Stimulated activated CD8-positive, alpha-beta memory T cell treated with anti-CD3 and anti-CD28 coated beads, Interleukin-2, amount 100 ng/mL, for 48 hours (primary cell): ENCODE measurements at places on chromosomes 6 and 20.

DNA sequence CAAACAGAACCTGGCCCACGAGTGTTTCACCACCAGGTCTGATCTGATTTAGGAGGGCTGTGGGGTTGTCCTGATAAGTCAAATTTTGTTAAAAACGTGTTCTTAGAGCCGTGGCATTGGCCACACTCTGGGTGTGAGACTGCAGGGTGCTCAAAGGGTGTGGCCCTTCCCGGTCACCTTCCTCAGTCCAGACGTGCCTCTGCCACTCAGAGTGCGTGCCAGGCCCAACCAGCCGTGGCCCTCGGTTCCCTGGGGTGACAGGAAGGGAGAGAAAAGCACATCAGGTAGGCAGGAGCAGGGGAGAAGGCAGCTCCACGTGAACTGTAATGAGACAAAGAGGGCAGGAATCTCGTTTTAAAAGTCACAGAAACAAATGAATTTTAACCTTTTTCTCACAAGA, 115.4 kb downstream of the FAM120B start:
- DNase-seq, result no peak

GRCh38 chr6:156662025-156662445, 115.1 kb upstream of the ARID1B start:
- DNase-seq, result no peak

DNA sequence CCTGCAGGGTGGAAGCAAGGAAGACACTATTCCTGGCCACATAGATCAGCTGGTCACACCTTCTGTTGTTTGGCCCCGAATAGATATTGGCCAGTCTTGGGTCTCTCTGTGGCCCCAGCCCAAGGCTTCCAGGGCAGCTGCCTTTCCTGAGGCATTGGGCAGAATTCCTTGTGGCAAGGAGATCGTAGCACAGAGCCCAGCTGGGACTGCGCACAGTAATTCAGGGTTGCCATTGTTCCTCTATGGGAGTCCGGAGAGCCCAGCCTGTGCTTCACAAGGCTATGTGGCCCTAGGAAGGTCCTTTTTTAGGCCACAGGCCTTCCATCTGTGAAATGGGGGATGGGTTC, 6.9 kb downstream of the SGK2 start:
- no peak for DNase-seq

- DNase-seq, result no peak
Observed at GRCh38 chr6:106890447-106890846, 84.1 kb downstream of the CD24 start.

GRCh38 chr20:25992146-25992545, 295.5 kb upstream of the ZNF337 start:
- DNase-seq, result no peak

- no peak for DNase-seq
Observed at GRCh38 chr6:65229825-65230224, 477.2 kb downstream of the EYS start.

DNA sequence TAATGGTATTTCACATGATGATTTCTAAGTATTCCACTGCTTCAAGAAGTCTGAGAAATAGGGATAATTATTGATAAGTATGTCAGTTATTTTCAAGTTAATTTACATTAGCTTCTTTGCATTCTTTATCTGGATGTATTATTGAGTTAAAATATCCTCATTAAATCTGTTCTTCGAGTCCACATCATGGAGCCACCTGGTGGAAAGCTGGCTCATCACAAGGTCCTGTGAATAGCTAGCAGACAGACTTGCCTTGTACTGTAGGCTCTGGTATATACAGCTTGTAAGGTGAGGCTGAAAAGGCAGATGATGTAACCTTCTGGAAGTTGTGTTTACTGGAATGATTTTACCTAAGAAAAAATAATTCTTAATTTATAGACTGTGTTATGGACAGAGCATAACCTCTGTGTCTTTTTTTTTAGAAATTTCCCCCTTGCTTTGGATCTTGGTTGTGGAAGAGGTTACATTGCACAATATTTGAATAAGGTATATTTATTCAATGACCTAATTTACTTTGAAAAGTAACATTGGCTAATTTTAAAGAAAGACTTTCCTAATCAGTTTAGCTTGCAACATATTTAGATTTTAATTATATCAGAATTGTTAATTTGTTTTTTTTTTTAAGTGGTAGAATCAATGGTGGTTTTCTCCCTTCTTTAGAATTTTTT, 3.5 kb downstream of the NDUFAF5 start:
- DNase-seq, result no peak

GRCh38 chr6:157430834-157431233, 49.8 kb downstream of the ZDHHC14 start:
- DNase-seq, result no peak

- DNase-seq, result no peak
Observed at GRCh38 chr20:63625771-63626423, 1.0 kb downstream of the GMEB2 start.

DNA sequence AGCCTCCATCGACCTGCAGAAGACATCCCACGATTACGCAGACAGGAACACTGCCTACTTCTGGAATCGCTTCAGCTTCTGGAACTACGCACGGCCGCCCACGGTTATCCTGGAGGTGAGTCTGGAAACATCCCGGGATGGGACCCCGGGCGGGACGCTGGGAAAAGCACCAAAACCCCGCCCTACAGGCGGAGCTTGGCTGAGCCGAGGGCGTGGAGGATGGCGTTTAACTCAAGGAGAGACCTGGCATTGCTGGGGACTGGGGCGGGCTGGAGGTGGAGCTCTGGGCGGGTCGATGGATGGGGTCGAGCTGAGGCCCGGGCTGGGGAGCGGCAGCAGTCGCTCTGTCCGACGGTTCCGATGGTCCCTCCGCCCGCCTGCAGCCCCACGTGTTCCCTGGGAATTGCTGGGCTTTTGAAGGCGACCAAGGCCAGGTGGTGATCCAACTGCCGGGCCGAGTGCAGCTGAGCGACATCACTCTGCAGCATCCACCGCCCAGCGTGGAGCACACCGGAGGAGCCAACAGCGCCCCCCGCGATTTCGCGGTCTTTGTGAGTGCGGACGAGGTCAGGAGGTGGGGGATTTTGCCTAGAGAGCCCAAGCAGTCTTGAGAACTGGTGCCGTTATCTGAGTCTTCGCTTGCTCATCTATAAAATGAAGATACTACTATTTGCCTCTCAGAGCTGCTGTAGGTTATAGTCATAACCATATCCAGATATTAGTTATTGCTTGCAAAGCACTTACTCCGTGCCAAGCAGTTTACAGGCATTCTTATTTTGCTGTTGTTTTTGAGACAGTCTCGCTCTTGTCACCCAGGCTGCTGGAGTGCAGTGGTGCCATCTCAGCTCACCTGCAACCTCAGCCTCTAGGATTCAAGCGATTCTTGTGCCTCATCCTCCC, 3.8 kb downstream of the SPAG4 start:
- peak; percentile 66 for DNase-seq

- no peak for DNase-seq
Observed at GRCh38 chr6:48671505-48671904, 560.5 kb upstream of the PTCHD4 start.
